ENCODE measurements at places on chromosomes 5 and 9.

DNA sequence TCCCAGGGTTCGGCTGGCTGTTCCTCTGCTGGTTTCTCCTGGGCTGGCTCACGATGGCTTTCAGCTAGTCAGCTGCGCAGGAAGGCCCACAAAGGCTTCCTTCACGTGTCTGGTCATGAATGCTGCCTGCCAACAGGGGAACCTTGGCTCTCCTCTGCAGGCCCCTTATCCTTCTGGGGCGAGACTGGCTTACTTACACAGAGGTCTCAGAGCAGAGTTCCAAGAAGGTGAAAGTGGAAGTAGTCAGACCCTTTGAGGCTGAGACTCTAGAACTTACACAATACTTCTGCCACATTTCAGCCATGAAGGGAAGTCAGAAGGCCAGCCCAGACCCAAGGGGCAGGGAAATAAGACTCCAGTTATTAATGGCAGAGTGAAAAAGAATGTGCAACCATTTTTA, 99.5 kb downstream of the LHFPL2 start:
- no peak for DNase-seq

DNA sequence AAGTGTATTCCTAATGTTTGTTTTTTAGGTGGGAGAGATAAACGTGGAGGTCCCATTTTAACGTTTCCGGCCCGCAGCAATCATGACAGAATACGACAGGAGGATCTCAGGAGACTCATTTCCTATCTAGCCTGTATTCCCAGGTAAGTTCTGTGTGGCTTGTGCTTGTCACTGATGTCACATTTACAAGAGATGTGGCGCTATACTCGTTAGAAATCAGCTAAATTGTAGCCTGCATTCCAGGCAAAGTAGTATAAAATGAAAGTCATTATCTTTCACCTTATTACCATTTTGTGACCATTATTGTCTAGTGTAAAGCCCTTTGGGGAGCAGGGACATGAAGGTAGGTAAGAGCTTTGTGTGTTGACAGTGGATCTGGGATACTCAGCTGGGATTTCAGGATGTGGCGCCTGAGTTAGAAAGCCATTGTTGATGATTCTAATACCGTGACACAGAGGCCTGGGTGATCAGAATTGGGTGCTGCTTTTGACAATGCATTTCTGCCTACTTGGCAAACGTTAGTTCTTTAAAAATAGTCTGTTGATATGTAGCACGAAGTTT, 137.2 kb downstream of the TRIO start:
- DNase-seq = no peak

GRCh38 chr5:173230690-173231380, 4.2 kb downstream of the NKX2-5 start:
- no peak for DNase-seq

DNA sequence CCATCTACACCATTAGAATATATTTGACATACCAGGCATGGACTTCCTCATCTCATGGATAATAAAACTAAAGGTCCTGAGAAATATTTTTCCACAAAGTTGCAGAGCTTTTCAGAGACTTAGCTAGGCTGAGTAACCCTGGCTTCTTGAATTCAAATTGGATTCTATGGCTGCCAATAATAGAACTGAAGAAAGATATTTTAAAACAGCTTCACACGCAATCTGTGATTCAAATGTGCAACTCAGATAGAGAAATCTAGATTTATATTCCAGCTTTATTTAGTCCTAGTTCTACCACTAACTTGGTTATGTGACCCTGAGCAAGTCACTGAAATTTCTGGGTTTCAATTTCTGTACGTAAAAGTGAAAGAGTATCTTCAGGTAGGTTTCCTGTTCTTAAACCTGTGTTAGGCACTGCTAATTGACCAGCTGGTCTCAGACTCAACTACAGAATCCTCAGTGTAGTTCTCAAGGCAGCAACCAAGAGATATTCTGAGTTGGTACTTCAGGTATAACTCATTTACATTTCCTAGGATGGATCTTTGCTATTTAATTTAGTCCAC, 235.3 kb downstream of the GABRB2 start:
- no peak for DNase-seq

- no peak for DNase-seq
Observed at GRCh38 chr5:139600336-139600949, 39.3 kb downstream of the UBE2D2 start.

- DNase-seq = no peak
Observed at GRCh38 chr5:59041355-59041754, 458.5 kb downstream of the RAB3C start.

DNA sequence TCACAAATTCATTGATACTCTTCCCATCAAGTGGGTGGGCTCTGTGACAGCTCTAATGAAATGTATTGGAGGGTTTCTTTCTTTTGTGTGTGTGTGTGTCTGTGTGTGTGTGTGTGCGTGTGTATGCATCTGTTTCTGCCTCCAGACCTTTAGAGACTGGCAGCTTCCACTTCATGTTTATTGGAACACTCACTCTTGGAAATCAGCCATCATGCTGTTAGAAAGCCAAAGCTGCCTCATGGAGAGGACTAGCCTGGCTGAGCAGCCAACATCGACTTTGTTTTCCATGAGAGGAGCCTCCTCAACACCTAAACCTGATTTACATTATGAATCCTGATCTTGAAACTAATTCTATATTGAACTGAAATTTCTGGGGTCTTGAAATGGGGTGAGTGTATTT, 128.5 kb upstream of the FAM174A start:
- no peak for DNase-seq

DNA sequence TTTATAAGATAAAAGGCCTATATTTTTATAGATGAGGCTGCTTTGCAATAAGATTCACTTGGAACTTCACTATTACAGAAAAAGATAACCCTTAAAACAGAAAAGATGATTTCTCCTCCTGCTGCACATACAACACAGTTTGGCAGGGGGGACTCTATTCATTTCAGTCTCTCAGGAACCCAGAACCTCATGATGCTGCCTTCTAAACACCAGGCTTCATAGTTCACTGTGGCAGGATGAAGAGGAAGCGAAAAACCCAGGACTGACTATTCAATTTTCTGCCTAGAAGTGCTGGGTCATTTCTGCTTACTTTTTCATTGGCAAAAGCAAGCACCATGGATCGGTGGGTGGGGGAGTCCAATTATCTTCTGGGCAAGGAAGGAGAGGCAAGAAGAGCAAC, 179.5 kb downstream of the NTRK2 start:
- no peak for DNase-seq
